ENCODE measurements at places on chromosomes 2 and 18.

DNA sequence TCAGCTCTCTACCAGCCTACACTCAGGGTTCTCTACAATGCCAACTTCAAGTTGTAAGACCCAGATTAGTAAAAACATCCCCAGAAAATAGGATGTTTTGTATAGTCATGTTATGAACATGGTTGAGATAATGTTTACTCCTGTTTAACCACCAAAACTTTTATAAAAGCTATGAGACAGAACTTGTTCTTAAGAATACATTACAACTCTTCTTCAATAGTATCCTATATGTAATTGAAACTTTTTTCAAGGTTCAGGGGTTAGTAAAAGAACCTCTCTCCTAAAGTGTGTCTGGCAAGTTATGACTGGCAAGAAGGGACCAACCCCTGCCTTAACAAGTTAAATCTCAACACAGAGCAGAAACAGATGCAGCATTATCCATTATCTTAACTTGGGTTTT is 118.8 kb upstream of the STK17B start:
- no peak for DNase-seq

DNA sequence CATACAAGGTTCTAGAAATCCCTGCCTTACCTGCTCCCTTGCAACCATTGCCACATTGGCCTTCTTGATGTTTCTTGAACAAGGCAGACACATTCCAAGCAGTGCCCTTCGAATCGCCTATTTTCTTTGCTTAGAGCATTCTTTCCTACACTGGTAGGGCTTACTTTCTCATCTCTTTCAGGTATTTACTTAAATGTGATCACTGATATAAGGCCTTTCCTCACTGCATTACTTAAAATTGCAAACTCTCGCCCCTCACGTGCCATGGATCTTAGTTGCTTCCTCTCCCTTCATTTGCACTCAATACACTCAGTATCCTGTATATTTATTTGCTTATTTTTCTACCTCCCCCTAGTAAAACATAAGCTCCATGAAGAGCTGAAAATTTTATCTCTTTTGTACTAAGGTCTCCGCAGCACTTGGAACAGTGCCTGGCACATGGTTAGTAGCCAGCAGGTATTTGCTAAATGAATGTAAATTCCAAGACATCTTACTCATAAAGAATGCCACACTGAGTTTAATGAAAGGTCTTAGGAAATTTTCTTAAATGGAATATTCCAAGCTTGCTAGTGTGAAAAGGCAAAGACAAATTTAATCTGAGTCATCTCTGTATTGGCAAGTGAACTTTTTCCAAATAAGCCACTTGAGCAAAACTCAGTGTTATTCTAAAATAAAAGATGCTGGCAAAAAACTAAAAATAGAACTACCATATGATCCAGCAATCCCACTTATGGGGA is 42.4 kb upstream of the FIGN start:
- DNase-seq: no peak

DNA sequence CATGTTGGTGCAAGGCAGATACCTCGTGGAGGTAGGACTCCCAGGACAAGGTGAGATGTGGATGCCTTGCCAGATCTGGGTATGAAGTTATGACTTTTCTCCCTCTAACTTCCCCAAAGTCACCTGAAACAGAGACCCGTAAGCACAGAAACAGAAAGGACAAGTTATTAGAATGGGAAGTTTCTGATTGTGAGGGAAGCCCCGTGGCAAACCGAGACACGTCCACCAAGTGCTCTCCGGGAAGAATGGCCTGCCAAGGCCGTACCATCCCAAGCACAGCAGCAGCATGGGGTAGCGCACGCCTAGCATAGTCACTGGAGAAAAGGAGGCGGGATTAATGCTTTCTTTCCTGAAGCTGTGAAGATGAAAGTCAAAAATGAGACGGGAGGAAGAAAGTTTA is 110.6 kb downstream of the ZNF532 start:
- no peak for DNase-seq

GRCh38 chr2:28588292-28588670 is 92.4 kb downstream of the PLB1 start:
- DNase-seq: no peak

GRCh38 chr2:49225126-49225525 is 70.8 kb upstream of the FSHR start:
- no peak for DNase-seq

GRCh38 chr2:183993052-183993451 is 605.3 kb upstream of the ZNF804A start:
- DNase-seq: no peak

DNA sequence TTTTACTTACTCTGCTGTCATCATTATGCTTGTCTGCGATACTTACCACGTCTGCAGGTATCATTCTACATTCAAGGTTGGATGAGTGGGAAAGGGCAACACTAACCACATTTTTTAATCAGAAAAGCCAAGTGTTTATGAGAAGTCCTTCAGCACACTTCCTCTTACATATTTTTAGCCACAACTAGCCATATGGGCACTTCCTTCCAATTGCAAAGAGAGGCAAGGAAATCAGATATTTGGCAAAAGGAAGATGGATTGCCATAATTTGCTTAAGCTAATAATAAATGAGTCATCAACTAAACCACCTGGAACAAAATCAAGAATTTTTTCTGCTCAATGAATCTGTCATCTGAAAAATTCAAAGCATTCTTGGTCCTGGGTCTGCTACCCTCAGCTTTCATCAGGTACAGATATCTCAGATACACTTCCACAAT is 16.7 kb upstream of the MRO start:
- no peak for DNase-seq

DNA sequence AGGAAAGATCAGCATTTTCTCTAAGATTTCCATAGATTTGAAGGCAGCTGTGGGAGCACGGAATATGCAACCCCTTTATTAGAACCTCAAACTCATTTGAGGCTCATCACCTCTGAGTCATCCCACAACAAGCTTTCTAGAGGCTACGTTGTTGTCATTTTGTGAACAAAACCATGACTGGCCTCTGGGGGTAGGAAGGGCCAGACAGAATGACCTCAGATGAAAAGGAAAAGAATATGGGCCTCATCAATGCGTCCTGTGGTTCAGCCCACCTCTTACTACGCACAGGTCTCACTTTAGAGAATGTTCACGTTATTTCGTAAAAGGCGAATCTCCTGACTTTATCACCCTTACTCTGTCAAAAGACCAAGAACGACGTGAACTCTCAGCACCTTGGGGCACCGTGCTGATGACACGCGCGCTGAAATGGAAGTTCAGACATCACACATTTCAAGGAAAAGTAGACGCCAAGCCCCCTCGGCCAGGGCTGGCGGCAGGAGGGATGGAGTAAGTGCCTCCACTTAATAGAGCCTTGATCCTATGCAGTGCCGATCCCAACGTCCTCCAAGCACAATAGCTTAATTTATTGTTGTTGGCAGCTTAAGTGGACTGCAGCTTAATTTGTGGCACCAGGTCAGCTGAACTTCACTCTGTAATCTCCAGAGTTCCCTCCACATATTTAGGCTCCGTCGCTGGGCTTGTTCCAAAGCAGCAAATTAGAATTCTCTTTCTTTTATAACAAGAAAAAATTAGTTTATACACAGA is 208.3 kb downstream of the EIPR1 start:
- DNase-seq: no peak

- no peak for DNase-seq
Measured at GRCh38 chr18:50947899-50948298, 19.9 kb upstream of the ELAC1 start.

GRCh38 chr2:6024784-6025183 is 332.6 kb downstream of the SOX11 start:
- no peak for DNase-seq

DNA sequence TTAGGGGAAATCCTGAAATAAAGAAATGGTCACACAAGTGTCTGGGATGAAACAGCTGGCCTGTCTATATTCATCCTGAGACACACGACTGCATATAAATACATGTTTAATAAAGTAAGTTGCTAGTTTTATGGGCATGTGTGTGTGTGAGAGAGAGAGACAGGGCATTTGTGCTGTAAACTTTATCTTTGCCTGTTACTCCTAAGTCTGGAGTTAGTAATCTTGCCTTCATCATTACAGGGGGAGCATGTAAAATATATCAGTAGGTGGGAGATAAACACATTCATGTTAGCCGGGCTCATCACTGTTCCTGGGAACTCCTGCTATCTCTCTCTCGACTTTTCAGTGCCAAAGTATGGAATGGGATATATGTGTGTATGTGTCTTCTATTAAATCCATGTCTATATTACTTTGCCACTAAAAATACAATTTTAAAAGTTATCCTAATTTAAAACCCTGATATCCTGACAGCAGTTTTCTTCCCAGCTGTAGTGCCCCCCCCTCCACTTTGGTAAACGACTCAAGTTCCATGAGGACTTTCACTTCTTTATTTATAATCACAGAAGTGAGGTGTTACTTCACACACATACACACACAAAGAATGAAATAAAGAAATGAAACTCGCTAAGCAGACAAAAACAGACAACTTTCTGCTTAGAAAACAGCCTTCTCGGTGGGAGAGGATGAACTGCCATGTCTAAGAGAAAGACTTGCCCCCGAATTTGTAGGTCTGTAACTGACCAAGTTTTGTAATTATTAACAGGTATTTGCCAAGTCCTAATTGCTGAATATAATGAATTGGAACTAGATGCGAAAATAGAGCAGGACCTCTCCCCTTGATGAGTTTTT is 947 bp downstream of the ZEB2 start:
- peak; percentile 23 for DNase-seq

GRCh38 chr2:61420991-61421544 is 49.8 kb downstream of the USP34 start:
- no peak for DNase-seq

DNA sequence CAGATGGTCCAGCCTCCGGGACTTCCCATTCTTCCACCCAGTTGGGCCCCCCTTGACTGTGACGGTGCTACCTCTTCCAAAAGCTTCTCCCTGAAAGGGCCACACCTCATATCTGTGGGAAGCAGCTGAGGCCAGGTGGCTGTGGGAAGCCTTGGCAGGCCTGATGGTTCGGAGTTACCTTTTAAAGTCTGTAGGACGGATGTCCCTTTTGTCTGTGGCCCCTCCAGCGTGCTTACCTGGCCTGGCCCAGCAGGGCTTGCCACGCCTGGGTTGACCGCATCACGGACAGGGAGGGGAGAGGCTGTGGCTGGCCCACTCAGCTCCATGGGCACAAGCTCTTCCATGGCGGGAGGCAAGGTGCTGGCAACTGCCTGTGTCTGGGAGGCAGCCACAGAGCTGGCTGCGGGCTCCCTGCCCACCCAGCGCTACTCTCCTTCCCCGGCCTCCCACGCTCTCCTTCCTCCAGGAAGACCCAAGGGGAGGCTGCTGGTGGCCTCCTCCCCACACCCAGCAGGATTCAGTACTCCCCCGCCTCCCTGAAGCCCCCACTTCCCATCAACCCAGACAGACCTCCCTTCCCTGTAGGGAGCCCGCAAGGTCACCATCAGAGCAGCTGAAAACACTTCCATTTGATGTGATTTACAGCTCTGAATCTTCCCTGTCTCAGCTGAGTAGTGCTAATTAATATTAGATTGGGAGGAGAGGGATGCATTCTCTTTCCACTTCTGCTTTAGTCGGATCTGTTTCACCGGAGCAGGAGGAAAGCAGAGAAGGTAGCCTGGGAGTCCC is 52.8 kb downstream of the EDAR start:
- no peak for DNase-seq

GRCh38 chr2:240431271-240431660 is 4.2 kb upstream of the GPC1 start:
- DNase-seq: no peak

DNA sequence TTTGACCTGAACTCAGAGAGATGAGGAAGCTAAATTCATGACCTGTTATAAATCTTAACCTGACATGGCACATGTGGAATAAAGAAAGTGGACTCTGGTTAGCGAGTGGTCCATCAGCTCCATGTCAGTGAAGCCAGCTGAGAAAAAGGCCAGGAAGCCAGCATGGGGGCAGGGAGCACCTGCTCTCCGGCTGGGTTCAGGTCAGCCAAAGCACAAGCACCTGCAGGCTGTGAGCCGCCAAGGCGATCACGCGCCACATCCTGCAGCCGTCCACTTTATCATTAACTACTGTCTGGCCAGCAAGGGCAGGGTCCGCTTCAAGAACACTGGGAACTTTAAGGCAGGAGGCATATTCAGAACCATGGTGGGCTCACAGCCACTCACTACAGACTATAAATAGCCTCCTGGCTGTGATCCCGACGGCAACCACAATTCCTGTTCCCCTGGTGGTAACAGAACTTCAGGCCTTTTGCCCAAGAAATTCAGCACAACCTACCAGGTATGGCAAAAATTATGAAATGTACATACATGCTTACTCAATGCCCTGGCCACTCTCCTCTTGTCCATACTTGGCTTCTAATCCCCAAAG is 35.5 kb downstream of the ACVR1 start:
- peak; percentile 76 for DNase-seq

GRCh38 chr2:137764646-137765045 is 199.6 kb upstream of the HNMT start:
- DNase-seq: no peak

DNA sequence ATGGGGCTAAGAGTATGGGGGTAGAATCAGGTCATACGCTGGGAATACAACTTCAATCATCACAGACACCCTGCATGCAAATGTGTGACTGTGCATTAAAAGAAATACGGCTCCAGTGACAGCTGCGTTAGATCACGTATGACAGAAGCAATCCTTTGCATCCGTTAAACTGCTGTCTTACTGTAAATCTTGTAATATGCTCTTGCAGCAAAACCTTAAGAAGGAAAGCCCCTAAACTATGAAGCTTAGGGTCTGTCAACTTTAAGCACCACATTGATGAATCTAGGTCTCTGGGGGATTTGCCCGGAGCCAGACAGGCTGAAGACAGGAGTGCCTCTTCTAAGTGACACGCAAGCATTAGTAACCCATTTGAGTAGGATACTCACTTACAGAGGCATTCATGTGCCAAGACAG is 84.7 kb upstream of the EML6 start:
- no peak for DNase-seq

DNA sequence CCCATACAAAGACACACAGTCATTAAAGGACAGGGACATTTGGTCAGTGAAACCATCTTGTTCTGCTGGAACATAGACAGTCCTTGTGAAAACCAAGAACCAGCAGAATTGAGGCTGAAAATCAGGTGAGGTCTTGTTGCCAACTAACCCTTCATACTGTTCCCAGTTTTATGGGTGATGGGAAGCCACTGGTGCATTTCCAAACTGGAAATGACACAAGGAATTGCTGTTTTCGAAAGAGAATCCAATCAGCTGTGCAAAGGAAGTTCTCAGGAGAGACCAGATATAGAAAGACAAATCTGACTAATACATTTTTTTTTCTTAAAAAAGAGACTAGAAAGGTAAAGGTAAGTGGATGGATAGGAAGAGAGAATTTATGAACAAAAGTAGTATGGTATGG is 948.2 kb downstream of the TSN start:
- DNase-seq: no peak

DNA sequence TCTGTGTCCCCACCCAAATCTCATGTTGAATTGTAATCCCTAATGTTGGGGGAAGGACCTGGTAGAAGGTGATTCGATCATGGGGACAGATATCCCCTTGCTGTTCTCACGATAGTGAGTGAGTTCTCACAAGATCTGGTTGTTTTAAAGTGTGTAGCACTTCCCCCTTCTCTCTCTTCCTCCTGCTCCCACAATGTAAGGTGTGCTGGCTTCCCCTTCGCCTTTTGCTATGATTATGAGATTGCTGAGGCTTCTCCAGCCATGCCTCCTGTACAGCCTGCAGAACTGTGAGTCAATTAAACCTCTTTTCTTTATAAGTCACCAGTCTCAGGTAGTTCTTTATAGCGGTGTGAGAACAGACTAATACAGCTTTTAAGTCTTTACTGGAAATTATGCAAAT is 193.3 kb upstream of the RBBP8 start:
- DNase-seq: no peak

Measured in femur (tissue), 1 donor.